ENCODE measurements at places on chromosomes 11 and 22.
A peak's percentile ranks its signal among the peaks of the same experiment; 100 is the strongest.

DNA sequence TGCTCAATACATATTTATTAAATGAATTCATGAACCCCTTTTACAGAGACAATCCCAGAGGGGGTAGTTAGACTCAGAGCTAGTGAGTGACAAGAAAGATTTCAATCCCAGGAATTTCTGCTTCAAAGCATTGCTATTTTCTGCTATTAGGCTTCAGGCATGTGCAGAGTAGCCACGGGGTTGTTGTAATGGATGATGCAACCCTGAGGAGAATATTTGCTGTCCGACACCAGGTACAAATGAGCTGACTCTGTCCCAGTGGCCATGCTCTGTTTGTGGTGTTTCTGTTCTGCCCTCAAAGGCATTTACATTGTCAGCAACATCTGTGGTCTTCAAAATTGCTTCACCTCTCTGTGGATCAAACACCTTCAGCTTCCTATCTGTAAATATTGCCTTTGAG, 102.6 kb downstream of the CSNK2A3 start:
- no peak for DNase-seq

GRCh38 chr22:37163575-37164504, 14.1 kb upstream of the IL2RB start:
- no peak for DNase-seq

GRCh38 chr11:26442131-26442530, 110.2 kb downstream of the ANO3 start:
- DNase-seq: peak; percentile 92

DNA sequence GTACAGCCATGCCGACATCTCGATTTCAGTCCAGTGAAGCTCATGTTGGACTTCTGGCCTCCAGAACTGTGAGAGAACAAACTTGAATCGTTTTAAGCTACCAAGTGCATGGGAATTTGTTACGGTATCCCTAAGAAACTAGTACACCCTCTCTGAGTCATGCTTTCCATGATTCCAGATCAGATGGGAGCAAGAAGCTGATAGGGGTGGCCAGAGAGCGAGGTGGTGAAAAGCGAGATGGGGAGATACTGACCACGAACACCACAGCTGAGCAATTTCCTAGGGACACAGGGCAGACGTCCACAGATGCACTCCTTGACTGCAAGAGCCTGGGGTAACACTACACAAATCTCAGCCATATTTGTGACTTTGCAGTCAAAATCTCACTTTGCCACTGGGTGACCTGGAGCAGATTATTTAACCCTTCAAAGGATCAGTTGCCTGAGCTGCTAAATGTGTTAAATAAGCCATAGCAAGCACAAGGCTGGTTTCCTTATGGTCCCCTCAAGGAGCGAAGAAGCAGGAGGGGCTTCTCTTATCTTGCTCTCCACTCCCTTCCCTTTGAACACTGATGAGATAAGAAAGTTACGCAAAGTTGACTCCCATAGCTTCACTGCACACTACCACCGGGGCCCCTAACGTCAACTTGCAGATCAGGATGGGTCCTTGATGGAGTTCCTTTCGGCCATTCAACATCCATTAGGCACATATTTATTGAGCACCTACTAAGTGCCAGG, 22.6 kb upstream of the RCN1 start:
- DNase-seq: no peak

DNA sequence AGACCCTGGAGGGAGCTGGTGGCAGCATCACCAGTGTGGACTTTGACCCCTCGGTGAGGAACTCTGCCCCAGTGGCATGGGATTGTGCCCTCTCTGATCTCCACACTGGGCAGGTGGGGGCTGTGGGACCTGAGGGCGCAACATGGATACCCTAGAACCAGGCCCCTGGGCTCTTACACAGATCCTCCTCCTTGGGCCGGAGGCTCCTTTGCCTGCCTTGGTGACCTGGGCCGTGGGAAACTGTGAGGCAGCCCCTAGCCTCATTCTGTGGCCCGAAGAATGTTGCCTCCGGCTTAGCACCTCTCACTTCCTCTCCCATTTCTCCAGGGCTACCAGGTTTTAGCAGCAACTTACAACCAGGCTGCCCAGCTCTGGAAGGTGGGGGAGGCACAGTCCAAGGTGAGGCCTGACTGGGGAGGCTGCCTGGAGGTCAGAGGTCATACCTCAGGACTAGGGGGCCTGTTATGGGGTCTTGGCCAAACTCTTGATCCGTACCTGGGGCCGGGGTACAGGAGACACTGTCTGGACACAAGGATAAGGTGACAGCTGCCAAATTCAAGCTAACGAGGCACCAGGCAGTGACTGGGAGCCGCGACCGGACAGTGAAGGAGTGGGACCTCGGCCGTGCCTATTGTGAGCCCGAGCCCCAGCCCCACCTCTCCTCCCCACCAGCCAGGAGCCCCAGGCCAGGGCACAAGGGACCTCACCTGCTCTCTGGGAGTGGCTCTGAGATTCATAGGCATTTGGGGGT, 12.2 kb downstream of the ATG16L2 start:
- no peak for DNase-seq

- DNase-seq: no peak
These were observed 38.7 kb downstream of the APIP start for GRCh38 chr11:34877375-34877975.

DNA sequence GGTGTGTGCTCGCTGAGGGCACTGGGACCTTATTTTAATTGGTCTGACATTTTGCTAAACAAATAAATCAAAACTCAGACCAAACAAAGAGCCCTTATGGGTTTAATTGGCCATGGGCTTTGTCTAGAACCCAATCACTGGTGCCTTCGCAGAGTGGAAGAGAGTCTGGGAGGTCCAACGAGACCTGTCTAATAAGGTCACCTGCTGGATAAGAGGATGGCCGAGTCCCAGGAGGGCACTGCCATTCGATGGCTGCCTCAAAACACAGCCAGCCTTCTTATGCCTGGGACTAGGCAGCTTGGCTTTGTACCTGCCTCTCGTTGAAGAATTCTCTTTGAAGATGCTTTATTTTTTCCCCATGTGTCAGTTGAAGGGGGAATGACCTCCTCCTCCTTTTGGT, 171.1 kb downstream of the CEP164 start:
- no peak for DNase-seq

DNA sequence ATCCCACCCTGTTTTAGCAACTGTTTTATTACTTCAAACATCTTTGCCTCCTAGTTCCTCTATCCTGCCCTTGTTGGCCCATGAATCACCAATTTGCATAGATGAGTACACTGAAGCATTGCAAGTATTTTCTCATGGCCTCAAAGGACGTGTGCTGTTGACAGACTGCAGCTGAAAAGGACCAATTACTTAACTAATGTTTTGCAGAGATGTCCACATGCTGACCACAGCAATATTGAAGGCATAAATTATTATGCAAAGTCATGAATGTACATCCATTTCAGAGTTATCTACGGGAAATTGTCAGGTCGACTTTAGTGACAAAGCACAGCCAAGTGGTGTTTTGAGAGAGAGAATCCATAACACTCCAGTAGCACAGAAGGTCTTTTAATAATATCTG, 64.8 kb downstream of the CADM1 start:
- DNase-seq: no peak

Data from HCEC 1CT (cell line).